Peyer's patch (tissue), 4 donors: ENCODE measurements at places on chromosomes 1 and 21.

GRCh38 chr1:161420763-161421455 lies 53.2 kb upstream of the CFAP126 start:
- H3K4me1 ChIP-seq, result no peaks in the 10 kb centered on the region
- no peaks in the 10 kb centered on the region for H3K36me3 ChIP-seq
- DNase-seq, result no peak

DNA sequence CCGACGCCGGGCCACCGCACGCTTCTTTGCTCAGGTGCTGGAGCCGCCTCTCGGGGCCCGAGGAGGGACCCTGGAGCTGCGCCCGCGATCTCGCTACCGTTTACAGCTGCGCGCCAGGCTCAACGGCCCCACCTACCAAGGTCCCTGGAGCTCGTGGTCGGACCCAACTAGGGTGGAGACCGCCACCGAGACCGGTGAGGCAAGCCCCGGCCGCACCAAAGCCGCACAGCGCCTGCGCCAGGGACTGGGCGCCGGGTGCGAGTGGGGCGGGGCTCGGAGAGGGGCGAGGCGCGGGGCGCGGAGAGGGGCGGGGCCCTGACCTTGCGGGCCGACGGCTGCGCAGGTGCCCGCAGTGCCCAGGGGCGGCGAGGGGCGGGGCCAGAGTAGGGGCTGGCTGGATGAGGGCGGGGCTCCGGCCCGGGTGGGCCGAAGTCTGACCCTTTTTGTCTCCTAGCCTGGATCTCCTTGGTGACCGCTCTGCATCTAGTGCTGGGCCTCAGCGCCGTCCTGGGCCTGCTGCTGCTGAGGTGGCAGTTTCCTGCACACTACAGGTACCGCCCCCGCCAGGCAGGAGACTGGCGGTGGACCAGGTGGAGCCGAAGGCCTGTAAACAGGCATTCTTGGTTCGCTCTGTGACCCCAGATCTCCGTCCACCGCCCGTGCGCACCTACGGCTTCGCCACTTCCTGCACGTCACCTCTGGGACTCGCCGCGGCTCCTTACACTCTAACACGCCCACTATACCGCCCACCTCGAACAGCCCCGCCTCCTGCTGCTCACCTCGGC lies 9.8 kb upstream of the CDC20 start:
- H3K27me3 ChIP-seq, result no peaks in the 10 kb centered on the region
- H3K27ac ChIP-seq, result peak overlapping the region; percentile 76
- H3K4me3 ChIP-seq, result peak overlapping the region; percentile 42
- H3K36me3 ChIP-seq, result no peaks in the 10 kb centered on the region

DNA sequence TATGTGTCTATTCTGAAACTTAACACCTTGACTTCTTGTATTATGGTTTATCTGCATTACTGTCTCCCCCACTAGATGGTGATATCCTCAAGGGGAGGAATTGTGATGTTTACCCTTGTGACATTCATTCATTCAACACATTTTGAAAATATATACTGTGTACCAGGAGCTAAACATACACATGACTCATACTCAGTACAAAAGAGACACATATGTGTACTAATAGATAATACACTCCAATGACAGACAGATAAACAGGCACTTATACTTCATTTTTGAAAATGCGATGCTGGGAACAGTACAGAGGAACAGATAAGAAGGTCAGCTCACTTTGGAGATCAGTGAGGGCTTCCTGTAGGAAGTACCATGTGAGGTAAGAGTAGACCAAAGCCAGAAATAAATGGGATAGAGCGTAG lies 8.9 kb upstream of the RAB3GAP2 start:
- no peak overlapping the region for H3K4me3 ChIP-seq
- H3K27ac ChIP-seq, result no peak overlapping the region
- no peak for DNase-seq
- H3K36me3 ChIP-seq, result no peaks in the 10 kb centered on the region
- no peaks in the 10 kb centered on the region for H3K4me1 ChIP-seq

GRCh38 chr1:49048188-49048587 lies 271.5 kb upstream of the BEND5 start:
- no peaks in the 10 kb centered on the region for H3K27me3 ChIP-seq
- no peaks in the 10 kb centered on the region for H3K36me3 ChIP-seq
- H3K27ac ChIP-seq, result no peak overlapping the region
- no peak for DNase-seq
- no peaks in the 10 kb centered on the region for H3K4me1 ChIP-seq

DNA sequence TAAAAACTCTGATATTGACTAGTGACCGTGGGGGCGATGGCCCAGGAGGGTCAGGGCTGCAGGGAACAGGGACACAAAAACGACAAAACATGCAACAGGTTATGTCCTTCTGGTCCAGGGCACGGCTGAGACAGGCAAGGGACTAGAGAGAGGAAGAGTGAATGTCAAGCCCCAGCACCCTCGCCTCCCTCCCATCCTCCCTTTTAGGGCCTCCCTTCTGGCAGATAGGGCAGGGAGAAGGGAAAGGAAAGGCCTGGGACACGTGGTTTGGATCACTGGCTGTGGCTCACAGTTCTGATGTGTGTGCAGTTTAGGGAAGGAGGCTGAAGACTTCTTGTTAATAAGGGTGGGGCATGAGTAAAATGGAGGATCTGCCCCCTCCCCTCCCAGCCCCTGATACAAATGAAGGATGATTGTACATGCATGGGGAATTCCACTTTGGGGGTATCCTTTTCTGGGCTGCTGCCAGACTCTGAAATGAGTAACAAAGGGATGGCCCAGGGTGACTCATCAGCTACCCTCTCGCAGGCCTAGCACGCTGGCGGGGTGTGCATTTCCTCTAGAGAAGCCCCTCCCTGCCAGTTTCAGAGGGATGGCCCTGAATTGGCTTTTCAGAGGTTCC lies 14.2 kb downstream of the CAPN2 start:
- peak; percentile 54 for DNase-seq
- peak overlapping the region; percentile 67 for H3K27ac ChIP-seq
- H3K4me3 ChIP-seq, result no peak overlapping the region
- no peaks in the 10 kb centered on the region for H3K27me3 ChIP-seq

DNA sequence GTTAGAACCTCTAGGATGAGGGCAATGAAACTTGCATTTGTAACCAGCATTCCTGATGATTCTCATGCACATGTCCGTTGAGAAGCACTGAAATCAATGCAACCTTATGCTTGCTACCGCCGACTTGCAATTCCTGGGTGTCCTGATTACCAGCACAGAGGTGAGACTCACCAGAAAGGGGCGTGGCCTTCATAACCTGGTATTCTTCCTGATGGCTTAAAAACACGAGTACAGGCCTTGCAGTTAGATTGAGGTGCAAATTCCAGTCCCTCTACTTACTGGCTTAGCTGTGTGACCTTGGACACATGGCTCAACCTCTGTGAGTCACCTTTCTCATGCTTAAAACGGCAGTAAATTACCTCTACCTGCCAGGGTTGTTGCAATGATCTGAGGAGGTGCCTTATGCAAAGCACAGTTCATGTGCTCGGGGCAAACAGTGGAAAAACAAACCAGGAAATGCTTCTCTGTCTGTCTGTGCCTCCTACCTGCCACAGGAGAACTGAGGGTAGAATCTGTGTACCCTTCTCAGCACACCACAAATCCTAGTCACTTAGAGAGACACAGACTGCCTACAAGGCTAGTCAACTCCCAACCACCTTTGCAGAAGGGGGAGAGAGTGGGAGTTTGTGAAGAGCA lies 39.1 kb upstream of the ECE1 start:
- H3K36me3 ChIP-seq, result no peaks in the 10 kb centered on the region
- peak; percentile 86 for DNase-seq
- no peak overlapping the region for H3K4me3 ChIP-seq
- H3K4me1 ChIP-seq, result peaks cover 41% of the 10 kb centered on the region

GRCh38 chr21:36723371-36723881 lies 24.5 kb downstream of the SIM2 start:
- no peak overlapping the region for H3K4me3 ChIP-seq
- H3K36me3 ChIP-seq, result no peaks in the 10 kb centered on the region
- no peaks in the 10 kb centered on the region for H3K4me1 ChIP-seq
- no peak overlapping the region for H3K27ac ChIP-seq

- no peak for DNase-seq
- H3K36me3 ChIP-seq, result no peaks in the 10 kb centered on the region
- H3K4me3 ChIP-seq, result no peak overlapping the region
- no peaks in the 10 kb centered on the region for H3K27me3 ChIP-seq
These were observed 181.6 kb downstream of the RASAL2 start for GRCh38 chr1:178275553-178275952.

DNA sequence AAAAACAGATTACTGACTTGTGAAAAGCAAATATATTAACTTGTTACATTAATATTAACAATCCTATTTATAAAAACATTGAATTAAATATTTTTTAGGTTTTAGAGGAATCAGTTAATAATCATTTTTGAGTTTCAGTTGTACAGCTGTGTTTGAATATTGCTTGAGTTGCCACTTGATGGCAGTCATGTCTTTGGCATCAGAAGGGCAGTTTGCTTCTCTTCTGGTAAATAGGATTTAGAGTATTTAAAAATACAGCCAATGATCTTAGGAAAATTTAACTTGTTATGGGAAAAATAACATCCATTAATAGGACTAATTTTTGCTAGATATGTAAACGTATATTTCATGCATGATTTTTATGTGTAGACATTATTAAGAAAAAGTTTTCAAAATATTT lies 234.1 kb downstream of the NCAM2 start:
- no peaks in the 10 kb centered on the region for H3K36me3 ChIP-seq
- H3K27ac ChIP-seq, result no peak overlapping the region
- H3K4me3 ChIP-seq, result no peak overlapping the region
- DNase-seq, result no peak

DNA sequence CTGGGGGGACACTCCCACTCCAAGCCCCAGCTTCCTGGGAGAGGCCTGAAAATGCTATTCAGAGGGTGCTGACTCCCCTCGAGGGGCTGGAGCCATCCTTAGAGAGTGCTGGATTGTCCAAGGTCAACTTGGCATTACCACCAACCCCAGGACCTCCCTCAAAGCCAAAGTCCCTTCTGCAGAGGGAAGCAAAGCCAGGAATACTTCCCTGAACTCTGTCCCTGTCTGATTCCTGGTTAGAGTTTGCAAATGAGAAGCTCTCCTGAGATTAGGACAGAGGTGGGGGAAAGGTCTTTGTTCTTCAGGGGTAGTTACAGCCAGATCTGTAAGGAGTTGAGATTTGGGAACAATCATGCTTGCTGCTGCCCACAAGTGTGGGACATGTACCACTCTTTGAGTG lies 45.3 kb downstream of the TLR5 start:
- H3K4me1 ChIP-seq, result no peaks in the 10 kb centered on the region
- no peaks in the 10 kb centered on the region for H3K27me3 ChIP-seq
- no peak overlapping the region for H3K27ac ChIP-seq
